Suprapubic skin (tissue), 4 donors: ENCODE measurements at places on chromosomes 7 and 10. TPM values are rescaled to one million over a fixed set of nuclear protein-coding genes. Genes with fewer than 3 reads are reported as not detected.

DNA sequence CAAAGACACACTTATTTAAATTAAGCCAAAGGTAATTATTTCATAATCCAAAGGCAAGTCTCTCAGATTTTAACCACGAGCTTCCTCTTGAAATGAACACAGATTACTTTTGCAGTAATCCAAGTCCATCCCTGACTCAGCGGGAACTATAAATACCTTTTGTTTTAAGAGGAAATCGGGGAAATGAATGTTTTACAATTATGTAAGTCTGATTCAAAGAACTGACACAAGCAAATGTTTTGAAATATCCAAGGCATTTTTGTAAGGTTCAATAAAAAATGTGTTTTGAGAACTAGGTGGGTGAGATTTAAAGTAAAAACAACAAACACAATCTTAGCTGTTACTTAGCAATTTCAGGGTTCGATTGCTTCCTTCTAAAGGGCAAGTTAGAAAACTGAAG lies 179.8 kb upstream of the ASAH2 start:
- no peaks in the 10 kb centered on the region for H3K36me3 ChIP-seq
- H3K27me3 ChIP-seq = no peaks in the 10 kb centered on the region
- H3K27ac ChIP-seq = peak overlapping the region; percentile 69

- H3K27me3 ChIP-seq = no peaks in the 10 kb centered on the region
- H3K4me1 ChIP-seq = peaks cover 18% of the 10 kb centered on the region
- DNase-seq = peak; percentile 58
- peak overlapping the region; percentile 60 for H3K27ac ChIP-seq
Observed at GRCh38 chr10:127013691-127014473, 108.7 kb downstream of the DOCK1 start.

DNA sequence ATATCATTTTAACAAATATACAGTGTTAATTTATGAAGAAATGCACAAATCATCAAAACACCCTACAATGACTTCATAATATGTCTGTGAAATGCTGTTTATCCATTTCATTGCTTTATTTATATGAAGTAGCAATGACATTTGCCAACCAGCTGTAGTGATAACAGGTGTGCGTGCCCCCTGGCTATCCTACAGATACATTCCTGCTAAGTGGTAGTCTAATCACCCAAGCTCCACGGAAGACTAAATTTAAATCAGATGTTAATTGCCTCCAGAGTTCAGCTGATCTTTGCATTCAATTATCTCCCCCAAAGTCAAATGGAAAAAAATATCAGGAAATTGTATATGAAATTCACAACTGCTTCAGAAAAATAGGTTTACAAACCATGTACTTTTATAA lies 1164.2 kb upstream of the LRRN3 start:
- no peaks in the 10 kb centered on the region for H3K36me3 ChIP-seq
- no peak for DNase-seq
- no peak overlapping the region for H3K27ac ChIP-seq
- no peak overlapping the region for H3K4me3 ChIP-seq
- H3K4me1 ChIP-seq = no peaks in the 10 kb centered on the region
- H3K27me3 ChIP-seq = no peaks in the 10 kb centered on the region

- peaks cover 18% of the 10 kb centered on the region for H3K27me3 ChIP-seq
- H3K4me1 ChIP-seq = no peaks in the 10 kb centered on the region
- H3K27ac ChIP-seq = no peak overlapping the region
- H3K36me3 ChIP-seq = no peaks in the 10 kb centered on the region
Observed at GRCh38 chr10:14142606-14143250, 188.0 kb downstream of the FRMD4A start.

The CXCL12 gene
- total RNA-seq = 24.9 TPM
